ENCODE measurements at places on chromosomes 4 and X. TPM values are rescaled to one million over a fixed set of nuclear protein-coding genes. Genes with fewer than 3 reads are reported as not detected.

- DNase-seq, result no peak
These were observed 106.4 kb downstream of the ABLIM2 start for GRCh38 chr4:8052160-8052691.

DNA sequence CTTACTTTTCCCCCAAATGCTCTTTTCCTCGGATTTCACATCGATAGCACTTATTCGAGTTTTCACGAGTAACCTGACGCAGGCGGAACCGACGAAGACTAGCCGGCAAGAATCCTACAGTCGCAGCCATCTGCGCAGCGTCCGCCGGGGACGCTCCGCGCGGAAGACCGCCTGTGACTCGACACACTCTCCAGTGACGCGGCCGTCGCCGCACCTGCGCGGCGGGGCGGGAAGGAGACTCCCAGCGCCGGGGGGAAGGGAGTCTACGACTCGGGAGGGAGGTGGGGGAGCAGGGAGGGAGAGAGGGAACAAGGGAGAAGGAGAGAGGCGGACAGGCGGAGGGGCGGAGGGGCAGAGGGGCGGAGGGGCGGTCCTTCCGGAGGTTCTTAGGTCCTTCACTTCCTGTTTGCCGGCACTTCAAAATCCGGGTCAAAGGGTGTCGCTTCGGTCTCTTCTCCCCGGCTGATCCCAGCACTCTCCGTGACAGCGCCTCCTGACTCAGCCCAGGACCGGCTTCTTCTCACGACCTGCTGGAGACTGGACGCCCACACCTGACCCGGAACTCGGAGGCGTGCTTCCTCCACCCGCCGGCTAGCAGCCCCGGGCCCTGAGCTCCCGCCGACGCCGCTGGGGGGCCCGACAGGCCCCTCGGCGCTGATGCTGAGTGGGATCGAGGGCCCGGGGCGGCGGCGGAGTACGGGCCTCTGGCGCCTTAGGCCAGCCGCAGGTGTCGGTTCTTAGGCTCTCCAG lies at the start of gene USP38:
Gene USP38, plus strand, starts transcription at position 415 of the 750 bp plus-strand sequence. CDS start 534 bp downstream, outside the sequence.
- DNase-seq, result peak; percentile 90

- no peak for DNase-seq
These were observed 812.1 kb upstream of the INTU start for GRCh38 chr4:126820631-126821030.

DNA sequence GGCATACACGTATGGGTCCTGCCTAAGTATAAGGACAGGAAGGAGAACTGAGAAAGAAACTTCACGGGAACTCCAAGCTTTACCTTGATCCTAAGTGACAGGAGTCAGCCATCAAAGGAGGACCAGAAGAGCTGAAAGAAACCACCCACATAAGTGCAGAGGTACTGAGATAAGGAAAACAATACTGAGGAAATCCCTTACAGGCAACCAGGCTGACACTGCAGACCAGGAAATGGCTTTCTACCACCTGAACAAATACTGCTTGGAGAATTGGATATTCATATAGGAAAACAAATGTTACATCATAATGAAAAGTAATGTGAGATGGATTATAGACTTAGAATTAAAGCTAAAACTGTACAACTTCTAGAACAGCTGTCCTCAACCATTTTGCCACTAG lies 127.0 kb downstream of the IL15 start:
- no peak for DNase-seq

DNA sequence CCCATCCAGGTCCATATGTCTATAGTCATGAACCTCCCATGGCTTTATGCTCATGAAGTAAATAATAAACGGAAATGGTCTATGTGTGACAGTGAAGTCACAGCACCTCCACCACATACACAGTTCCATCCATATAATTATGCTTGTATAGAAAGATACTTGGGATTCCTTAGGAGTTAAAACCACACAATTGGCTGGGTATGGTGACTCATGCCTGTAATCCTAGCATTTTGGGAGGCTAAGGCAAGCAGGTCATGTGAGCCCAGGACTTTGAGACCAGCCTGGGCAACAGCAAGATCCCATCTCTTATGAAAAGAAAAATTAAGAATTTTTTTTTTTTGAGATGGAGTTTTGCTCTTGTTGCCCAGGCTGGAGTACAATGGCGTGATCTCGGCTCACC lies 55.6 kb upstream of the RBM47 start:
- DNase-seq, result peak; percentile 27

GRCh38 chr4:113673450-113673849 lies 88.1 kb downstream of the CAMK2D start:
- DNase-seq, result peak; percentile 14

DNA sequence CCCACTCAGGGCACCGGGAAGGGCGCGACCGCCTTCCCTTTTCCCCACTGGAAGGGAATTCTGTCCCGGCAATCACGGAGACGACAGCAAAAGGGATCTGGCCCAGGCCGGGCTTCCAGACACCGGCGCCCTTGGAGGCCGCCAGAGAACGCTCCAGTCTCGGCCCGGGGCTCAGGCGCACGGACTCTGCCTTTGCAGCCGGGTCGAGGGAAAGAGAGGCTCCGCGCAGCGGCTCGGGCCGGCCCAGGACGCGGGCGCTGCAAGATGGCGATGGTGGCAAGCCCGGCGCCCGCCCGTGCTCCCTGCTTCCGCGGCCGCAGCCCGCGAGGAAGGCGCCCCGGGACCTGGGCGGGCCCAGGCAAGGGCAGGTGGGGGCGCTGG lies 1.1 kb downstream of the CTBP1 start:
- DNase-seq, result no peak

GRCh38 chr4:107423677-107424405 lies 296.2 kb downstream of the PAPSS1 start:
- no peak for DNase-seq

GRCh38 chrX:115939070-115939469 lies 231.5 kb upstream of the AGTR2 start:
- DNase-seq, result no peak

DNA sequence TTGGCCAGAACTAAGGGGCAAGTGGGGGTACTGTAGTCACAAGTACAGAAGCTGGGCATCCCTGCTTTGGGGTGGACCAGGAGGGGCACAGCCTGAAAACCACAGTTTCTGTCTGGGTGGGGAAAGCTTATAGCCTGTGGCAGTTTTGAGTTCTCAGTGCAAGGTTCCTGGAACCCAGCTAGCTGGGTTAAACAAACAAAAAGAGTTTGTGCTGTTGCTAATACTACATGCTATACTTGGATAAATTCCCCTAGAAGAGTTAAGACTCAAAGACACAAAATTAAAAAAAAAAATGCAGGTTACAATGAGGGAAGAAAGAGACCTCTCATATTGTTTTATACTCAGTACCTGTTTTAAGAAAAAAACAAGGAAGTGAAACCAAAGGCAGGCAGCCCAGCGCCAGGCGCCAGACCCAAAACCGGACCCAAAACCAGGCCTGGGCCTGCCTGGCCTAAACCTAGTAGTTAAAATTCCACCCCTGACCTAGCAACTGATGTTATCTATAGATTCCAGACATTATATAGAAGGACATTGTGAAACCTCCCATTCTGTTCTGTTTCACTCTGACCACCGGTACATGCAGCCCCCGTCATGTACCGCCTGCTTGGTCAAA lies 50.8 kb downstream of the SLC2A9 start:
- no peak for DNase-seq

DNA sequence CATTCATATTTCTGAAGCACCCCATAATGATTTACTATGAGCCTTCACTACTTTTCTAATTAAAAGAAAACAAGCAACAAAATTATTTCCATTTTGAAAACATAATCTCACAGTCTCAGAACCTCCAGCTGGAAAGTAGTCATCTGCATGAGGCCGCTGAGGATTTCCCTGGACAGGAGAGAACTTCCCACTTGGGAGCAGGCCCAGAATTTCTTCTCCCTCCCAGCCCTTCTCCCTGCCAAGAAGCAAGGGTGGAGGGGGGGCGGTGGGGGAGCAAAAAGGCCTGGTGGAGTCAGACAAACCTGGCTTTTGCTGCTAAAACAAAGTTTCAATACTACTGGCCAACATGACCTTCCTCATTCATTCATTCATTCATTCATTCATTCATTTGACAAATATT lies 167.3 kb downstream of the PJA1 start:
- DNase-seq, result no peak

DNA sequence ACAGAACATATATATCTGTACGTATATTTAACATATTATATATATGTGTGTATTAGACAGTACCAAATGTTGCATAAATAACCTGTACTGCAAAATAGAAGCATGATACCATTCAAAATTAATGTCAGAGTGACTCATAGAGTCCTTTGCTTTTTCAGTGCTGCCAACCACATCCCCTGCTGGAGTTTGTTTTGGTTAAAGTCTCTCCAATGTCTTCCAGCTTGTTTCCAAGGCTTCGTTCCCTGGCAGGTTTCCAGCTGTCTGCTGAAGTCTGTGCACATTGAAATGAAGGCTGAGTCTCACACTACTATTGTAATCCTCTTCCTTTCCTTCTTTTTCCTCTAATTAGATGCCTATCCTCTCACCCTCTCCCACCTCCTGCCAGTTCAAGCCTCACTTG lies 14.9 kb downstream of the NRK start:
- peak; percentile 57 for DNase-seq

GRCh38 chr4:137694138-137694537 lies 161.8 kb upstream of the PCDH18 start:
- no peak for DNase-seq

DNA sequence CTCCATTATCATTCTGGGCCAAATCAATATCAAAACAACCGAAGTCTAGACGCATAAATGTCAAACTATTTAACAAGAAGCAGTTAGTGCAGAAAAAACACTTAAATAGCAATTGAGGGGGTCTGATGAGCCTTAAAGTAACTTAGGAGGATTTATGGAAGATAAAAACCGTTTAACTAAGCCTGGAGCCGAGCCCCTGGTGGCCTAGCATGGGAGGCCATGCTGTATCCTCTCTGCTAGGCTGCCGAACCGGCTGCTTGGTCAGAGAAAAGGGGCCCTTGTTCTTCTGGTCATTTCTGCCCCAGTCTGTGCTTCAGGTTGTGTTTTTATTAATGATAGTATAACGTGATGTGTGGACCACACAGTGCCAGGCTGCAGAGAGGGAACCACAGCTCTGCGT lies 72.4 kb downstream of the CPZ start:
- DNase-seq, result no peak

DNA sequence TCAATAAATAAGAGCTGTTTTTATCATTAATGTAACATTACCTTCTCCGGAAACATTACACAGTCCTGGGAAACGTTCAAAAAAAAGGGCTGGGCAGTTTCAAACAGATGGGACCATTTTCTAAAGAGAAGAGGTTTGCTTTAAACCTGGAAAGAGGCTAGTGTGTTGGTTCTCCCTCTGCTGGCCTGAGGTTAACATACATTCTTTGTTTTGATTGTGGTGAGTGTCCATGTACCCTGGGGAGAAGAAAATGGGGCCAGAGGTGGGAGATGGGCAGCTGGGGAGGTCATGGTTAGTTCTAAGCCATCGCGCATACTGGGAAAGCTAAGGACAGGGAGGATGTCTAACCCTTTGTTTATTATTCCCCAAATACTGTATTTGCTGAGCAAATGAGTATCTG lies 194.7 kb downstream of the CPEB2 start:
- DNase-seq, result no peak

GRCh38 chr4:99047710-99048109 lies 40.9 kb downstream of the ADH5 start:
- no peak for DNase-seq

GRCh38 chr4:4254199-4254598 lies 6.2 kb upstream of the TMEM128 start:
- DNase-seq, result no peak

- peak; percentile 73 for DNase-seq
These were observed 994 bp downstream of the GALNT7 start for GRCh38 chr4:173169428-173170181.

DNA sequence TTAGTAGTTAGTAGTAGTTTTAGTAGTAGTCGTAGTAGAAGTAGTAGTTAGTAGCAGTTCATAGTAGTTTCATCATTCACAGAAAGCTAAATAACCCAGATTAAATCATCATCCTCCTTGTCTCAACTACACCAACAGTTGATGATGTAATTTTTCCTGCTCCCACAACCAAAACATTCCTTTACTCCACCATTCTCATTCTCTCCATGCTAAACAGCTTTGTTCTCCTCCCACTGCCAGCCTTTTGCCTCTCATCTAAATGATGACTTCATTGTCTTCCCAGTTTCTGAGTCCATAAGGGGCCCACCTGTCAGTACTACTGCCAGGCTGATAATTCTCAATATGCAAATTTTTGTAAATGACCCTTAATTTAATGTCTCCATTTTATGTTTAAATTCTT lies 68.9 kb downstream of the ARHGAP24 start:
- DNase-seq, result no peak

GRCh38 chrX:13911586-13911985 lies 94.7 kb upstream of the GPM6B start:
- no peak for DNase-seq

DNA sequence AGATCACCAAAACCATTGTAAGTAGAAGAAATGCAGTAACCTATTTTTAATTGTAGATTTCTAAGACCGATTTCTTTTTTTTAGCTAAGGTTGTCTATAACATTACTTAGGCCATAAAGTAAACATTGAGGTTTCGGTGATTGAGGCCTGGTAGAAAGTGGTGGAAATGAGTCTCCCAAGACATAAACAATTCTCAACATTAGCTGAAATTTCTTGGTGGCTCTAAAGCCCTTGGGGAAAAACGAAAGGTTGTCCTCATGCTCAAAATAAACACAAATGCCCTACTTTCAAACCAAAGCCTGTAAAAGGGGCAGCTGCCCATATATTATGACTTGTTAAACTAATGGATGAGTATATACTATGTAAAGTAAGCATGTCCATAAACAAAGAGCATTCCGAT lies 98.8 kb downstream of the SCFD2 start:
- DNase-seq, result no peak

DNA sequence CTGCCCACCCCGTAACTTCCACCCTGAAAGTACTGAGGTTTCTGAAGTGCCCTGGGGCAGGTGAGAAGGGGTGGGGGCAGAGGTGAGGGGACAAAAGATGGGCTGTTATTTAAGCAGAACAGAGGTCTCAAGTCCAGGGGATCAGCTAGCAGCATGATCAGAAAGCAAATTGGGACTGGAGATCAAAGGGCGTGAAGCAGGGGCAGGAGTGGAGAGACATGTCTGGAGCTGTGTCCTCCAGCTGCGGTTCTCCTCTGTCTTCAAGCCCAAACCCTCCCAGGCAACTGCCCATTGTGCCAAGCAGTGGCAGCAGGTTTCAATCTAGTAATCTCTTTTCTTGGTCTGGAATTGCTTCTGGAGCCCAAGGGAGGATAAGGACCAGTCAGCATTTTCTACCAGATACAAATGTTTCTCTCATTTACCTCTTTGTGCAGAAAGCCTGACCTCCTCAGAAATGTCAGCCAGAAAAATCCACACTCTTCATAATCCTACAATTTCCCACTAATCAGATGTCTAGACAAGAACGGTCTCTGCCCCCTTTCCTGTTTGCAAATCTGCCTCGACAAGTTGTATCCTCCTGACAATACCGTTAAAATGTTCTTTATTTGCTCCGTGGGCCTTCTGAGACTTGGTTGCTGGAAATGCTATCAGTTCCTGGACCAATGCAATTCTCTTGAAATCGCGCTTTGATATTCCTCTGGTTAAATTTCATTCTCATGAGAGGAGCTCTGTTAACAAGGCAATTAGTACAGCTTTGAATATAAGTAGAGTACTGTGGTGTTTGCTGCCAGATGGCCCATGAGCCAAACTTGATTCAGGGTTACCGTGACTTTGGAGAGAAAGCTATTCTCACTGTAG lies 23.2 kb upstream of the RASL11B start:
- no peak for DNase-seq

Gene FAM184B
- not detected for total RNA-seq

Gene ADRA2C
- total RNA-seq, result 17.6 TPM

Gene ZCCHC12
- total RNA-seq, result not detected

Gene SLBP
- total RNA-seq, result 86.1 TPM

Gene DCHS2
- total RNA-seq, result 0.34 TPM

Gene IGSF1
- not detected for total RNA-seq

Gene MGAT4D
- total RNA-seq, result not detected

Gene NSG1
- 3.0 TPM for total RNA-seq

Gene SH2D1A
- not detected for total RNA-seq

Gene TEX11
- not detected for total RNA-seq

Gene STARD8
- total RNA-seq, result 2.4 TPM

All from Caki2 (cell line).